NCI-H2081 treated with DMSO at 0.1 percent for 48 hours (cell line): ENCODE measurements at places on chromosomes 12 and 14.

DNA sequence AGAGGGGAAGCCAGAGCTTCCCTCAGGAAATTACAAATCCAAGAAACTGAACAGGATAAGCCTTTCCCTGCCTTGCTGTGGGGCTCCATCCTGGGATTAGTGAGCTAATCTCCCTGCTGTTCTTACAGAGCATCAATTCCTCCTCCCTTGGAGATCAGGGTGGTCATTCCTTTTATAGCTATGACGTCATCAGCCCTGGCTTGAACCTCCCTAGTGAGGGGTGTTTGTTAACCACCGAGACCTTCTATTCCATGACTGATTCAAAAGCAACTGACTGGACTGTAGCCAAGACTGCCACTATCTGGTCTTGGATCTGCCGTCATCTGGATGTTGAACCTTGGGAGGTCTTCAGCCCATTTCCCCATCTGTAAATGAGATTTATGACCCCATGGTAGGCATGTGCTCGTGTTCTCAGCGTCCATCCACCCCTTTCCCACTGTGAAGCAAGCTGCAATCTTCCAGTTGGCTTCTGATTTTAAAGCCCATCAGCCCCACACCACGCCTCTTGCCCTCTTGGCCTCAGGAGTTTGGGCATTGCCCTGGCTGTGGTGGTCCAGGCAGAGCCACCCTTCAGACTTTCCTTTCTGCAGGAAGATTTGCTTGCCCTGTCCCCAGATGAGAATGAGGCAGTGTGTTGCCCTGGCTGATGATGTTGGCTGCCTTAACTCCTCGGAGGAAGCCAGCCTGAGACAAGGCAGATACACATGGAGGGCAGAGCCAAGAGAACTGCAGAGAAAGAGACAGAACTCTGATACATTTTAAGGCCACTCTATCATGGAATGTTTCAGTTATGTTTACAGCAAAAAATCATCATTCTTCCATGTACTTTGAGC lies 59.6 kb upstream of the ACTN1 start:
- DNase-seq, result no peak

- DNase-seq, result no peak
Measured at GRCh38 chr14:34003691-34004090, 52.8 kb upstream of the EGLN3 start.

- DNase-seq, result no peak
Measured at GRCh38 chr12:68042212-68042699, 53.0 kb downstream of the IFNG-AS1 start.

DNA sequence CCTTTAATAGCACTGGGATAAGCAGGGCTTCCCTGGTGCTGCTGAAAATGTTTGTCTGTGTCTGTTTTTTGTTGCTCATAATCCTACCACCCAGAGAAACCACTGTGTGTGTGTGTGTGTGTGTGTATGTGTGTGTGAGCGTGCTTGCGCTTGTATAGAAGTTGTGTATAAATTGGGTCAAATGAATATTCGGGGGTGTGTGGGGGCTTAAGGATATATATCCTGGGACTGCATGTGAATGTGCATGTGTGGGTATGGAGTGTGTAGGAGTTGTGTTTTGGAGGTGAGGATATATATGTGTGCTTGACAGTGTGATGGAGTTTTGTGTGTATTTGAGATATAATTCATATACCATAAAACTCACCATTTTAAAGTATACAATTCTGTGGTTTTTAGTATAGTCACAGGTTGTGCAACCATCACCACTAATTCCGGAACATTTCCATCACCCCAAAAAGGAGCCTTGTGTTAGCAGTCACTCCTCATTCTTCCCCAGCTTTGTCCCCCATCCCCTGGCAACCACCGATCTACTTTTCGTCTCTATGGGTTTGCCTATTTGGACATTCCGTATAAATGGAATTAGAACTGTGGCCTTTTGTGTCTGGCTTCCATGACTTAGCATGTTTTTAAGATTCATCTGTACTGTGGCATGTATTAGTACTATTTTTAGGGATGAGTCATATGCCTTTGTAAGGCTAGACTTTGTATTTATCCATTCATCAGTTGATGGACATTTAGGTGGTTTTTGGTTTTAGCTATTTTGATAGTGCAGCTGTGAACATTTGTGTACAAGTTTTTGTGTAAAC lies 25.6 kb downstream of the TCTN1 start:
- DNase-seq, result no peak

GRCh38 chr14:33521192-33521591 lies 429.7 kb downstream of the EGLN3 start:
- no peak for DNase-seq

GRCh38 chr14:58533446-58533845 lies 104.3 kb upstream of the DACT1 start:
- no peak for DNase-seq

- no peak for DNase-seq
Measured at GRCh38 chr14:68191567-68192321, 372.2 kb downstream of the RAD51B start.

DNA sequence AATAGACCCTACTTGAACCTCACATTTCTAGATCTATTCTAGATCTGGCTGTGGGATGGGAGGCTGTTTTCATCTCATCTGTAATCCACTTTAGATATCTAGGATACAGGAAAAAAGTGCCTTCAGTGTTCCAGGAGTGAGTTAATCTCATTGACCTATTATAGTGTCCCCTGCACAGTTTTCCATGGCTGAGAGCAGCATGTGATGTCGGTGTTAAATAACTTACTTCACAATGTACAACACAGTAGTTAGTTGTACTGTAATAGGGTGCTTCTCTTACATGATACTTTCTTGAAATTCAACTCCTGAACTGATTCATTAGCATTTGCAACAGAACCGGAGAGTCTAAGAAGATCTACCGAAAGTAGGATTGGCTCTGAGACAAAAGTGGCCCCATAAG lies 62.6 kb downstream of the TMEM117 start:
- no peak for DNase-seq

DNA sequence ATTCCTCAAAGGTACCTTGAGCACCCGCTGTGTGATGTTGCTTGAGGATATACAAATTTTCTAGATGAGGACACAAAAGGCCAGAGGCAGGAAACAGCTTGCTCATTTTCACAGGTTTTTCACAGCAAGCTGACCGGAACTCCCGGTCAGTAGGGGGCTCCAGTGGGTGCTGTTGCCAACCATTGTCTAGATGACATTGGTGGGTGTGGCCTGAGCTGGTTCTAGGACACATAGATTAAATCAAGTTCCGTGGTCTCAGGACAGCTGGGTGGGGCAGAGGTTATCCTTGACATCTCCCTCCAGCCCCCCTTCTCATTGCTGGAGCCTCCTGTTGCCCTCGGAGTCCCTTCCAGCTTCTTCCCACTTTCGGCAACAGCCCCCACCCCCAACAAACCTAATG lies 153.6 kb upstream of the FKBP4 start:
- DNase-seq, result no peak

GRCh38 chr12:25976289-25976688 lies 17.8 kb downstream of the RASSF8 start:
- DNase-seq, result no peak

- DNase-seq, result no peak
Measured at GRCh38 chr12:84807249-84807648, 105.3 kb downstream of the SLC6A15 start.

DNA sequence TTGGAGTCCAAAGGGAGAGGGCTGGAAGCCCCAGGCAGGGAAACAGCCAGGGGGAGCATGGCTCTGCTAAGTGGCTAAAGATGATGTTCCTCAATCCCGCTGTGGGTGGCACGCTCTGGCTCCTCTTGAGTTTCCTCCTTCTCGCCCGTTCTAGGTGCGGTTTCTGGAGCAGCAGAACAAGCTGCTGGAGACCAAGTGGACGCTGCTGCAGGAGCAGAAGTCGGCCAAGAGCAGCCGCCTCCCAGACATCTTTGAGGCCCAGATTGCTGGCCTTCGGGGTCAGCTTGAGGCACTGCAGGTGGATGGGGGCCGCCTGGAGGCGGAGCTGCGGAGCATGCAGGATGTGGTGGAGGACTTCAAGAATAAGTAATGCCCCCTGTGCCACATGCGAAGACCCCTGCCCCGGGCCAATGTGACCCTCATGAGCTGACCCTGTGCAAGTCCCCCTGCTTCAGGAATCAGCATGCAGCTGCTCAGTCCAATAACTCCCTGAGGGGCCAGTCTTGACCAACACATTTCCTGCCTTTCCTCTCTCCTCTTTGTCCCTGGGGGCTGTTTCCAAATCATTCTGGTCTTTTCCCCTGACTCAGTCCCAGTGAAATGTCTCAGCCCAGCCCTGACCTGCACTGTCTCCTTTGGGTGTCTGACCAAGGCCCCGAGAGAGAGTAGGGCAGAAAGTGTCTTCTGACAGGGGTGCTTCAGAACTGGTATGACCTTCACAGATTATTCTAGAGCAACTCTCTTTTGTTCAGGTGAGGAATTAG lies 2.1 kb downstream of the KRT7 start:
- DNase-seq, result no peak

- no peak for DNase-seq
Measured at GRCh38 chr12:57173089-57173488, 25.7 kb upstream of the LRP1-AS start.

- no peak for DNase-seq
Measured at GRCh38 chr12:115337693-115338543, 653.9 kb upstream of the TBX3 start.

- no peak for DNase-seq
Measured at GRCh38 chr12:113305281-113305856, 29.5 kb downstream of the SLC8B1 start.

GRCh38 chr12:5556946-5557673 lies 125.2 kb downstream of the NTF3 start:
- DNase-seq, result no peak

DNA sequence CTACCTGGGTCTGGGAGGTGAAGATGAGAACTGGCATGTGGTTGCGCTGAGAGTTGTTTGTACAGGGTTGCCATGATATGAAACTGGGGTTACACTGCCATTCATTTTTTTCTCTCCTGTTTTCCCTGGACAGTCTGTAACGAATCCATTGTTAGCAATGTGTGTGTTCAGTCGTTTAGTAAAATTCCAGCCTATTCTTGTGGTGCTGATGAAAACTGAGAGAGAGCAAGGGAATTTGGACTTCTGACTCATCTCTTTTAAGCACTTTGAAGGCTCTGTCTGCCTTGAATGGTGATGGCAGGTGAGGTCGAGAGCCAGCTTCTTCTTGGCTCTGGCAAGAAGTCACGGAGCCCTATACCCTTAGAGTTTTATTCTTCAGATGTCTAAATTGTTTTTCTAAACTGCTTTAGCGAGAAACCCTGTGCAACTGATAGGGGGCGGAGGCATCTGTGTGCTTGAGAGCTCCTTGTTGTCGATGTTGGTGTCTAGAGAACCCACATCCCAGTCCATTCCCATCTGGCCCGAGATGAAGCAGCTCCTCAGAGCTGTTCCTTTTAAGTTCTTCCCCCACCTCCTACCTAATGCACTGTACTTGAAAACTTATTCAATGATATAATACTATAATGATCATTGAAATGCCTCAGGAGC lies 204.4 kb downstream of the TMX1 start:
- no peak for DNase-seq

- no peak for DNase-seq
Measured at GRCh38 chr12:66062290-66062625, 68.3 kb downstream of the LLPH start.

GRCh38 chr12:27615331-27615891 lies 80.8 kb upstream of the REP15 start:
- no peak for DNase-seq

DNA sequence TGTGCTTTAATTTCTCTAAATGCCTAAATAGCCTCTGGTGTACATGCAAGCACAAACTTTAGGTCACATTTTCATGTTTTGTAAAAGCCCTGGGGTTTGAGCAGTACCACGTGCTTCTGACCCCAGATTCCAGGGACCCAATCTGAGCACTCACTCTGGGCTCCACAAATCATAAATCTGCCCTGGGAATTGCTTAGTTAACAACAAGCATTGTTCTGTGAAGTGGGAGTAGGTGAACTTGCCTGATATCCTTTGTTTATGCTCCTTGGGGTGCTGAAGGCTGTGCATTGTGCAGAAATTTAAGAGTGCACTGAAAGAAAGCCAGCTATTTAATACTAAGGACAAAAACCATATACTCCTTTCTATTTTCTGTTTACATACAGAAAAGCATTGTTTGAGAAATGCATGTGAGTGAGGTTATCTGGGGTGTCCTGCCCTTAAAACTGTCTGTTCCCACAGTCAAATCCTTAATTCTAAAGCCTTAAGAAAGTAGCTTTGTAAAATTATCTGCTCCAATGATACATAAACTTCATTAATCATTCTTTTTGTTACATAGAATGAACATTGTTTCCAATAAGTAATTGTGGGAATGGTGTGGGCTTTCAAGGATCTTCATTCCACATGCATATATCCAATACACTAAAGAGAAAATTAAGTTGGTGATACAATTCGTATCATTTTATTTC lies 258.6 kb upstream of the NPAS3 start:
- DNase-seq, result no peak

- no peak for DNase-seq
Measured at GRCh38 chr14:54650331-54650958, 83.5 kb downstream of the SAMD4A start.

DNA sequence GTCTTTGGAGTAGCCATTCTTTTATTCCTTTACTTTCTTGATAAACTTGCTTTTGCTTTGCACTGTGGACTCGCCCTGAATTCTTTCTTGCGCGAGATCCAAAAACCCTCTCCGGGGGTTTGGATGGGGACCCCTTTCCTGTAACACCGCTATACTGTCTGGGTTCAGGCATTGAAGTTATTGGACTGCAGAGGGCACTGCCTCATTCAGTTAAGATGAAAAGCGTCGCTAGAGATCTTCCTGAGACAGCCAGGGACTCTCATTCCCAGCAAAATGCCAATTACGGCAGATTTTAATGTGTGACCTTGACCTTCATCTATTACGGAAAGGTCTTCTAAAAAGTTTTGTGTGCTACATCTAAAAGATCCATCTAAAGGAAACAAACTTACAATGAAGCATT lies 17.3 kb upstream of the RIMKLB start:
- DNase-seq, result no peak

GRCh38 chr14:60067882-60068281 lies 23.8 kb upstream of the PCNX4 start:
- DNase-seq, result no peak

DNA sequence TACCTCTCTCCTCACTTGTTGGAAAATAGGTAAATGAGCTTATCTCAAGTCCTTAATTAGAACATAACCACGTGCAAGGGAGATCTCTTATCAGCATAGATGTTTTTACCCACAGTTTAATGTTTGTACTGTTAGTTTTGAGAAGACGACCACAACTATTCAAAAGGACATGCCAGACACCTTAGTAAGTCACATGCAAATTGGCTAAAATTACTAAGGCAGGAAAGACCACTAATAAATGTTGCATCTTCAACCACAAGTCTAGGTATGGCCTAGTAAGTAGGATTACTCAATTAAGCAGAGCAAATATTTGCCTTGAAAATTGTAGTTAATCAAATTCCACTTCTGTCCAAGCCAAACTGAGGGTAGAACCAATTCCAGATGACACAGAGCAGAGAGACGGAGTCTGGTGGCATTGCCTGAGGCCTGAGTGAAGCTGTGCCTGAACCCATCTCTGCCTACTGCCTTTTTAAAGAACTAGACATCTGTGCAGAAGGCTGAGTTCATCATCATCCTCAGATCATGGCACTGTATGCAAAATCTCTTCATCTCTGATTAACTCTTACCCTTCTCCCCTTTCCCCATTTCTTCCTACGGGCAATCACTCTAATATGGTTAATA lies 29.7 kb upstream of the CHST11 start:
- no peak for DNase-seq
